NCI-H1105 treated with DMSO at 0.1 percent for 48 hours (cell line): ENCODE measurements at places on chromosomes 11 and 22.

DNA sequence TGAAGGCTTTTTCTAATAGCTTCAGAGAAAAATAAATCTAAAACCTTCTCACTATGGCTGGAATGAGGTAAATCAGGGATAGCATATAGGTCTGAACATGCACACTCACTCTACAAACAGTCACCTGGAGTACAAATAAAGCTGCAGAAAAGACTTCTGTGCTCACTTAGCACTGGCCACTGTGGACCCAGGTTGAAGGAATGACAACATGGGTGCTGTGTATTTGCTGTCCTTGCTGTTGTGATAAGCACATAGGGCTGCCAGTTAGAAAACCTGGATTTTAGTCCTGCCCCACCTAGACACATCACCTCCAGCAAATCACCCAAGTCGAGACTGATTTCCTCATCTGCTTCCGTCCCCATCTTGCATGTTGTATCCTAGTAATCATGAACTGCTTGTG, 51.2 kb downstream of the FZD4 start:
- DNase-seq, result no peak

- no peak for DNase-seq
These were observed 92.6 kb downstream of the CTTN start for GRCh38 chr11:70490723-70491558.

DNA sequence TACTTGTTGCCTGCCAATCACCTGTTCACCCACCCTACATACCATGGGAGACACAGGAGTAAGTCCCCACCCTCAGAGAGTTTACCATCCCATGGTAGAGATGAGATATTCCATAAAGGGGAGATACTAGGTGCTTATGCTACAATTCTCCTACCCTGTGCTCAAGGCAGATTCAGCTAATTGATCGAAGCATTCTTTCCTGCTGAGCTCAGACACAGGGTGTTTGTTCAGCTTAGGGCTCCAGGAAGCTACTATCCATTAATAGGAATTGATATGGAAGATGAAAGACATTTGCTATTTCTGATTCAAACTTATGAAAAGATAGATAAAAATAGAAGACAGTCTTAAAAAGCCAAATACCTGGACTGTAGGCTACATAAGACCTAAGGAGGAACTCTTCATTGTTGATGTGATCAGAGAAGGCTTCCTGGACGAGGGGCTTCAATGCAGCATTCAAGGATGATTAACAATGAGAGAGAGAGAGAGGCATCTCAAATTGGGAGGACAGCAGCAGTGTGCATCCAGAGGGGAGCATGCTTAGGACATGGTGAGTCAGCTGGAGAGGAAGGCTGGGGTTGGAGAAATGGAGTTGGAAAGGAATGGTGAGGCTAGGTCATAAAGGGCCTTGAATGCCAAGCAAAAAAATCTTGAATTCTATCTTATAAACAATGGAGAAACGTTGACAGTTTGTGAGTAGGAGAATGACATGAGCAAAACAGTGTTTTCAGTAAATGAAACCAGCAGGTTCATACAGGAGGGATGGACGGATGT, 15.0 kb downstream of the SYT13 start:
- no peak for DNase-seq

GRCh38 chr22:49107961-49108530, 719.6 kb downstream of the BRD1 start:
- no peak for DNase-seq

DNA sequence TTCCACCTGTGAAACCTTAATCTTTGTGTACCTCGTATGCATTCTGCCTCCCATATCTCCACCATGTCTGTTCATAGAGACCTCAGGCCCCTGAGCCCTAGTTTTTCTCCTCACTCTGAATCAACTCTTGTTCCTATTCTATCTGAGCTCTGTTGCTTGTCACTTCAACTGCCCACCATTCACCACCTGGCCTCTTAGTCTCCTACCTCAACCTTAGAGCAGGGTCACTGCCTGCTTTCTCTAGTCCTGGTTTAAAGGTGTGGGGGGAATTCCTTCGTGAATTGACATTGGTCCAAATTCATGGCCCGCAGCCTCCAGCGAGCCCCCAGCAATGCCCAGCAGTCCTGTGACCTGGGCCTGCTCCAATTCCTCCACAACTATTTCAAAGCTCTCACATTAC, 39.4 kb upstream of the TUB start:
- no peak for DNase-seq

DNA sequence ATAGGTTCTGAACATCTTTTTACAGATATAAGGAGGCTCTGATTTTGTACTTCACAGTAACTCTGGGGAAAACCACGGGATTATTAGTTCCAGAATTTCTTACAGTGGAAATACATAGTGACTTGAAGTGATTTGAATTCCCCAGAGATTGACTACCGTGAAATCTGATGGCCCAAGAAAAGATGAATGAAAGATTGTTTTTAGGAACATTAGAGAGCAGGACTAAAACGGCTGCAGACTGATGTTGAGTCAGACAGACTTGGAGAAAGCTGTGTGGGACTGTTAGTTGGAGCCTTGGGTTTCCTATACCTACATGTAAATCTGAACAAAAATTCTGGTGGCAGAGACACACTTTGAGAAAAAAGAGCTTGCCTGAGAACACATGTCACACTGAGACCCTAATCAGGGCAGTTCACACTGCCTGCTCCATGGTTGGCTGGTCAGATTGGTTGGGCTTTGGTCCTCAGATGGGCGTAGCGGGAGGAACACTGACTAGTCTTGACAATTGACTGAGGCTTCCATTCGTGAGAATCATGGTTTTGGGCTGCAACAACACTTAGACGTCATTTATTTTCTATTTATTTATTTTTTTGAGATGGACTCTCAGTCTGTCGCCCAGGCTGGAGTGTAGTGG, 6.8 kb downstream of the PPP6R3 start:
- no peak for DNase-seq

DNA sequence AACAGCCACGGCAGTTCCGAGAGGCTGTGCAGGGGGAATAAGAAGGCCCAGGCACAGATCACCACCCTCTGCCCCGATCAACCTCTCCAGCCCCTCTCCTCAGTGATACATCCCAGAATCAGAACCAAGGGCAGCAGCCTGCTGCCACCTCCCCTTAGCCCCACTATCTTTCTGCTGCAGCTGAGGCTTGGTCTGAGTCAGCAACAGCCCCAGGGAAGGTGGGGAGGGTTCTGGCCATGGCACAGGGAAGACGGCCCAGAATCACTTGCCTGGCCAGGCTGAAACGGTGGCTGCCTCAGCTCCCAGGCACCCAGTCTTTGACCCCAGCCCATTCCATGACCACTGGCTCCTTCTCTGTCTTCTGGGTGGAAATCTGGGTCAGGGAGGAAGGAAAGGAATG, 2.3 kb downstream of the CHID1 start:
- DNase-seq, result no peak

- no peak for DNase-seq
These were observed 96.6 kb upstream of the AKIP1 start for GRCh38 chr11:8814209-8814922.

DNA sequence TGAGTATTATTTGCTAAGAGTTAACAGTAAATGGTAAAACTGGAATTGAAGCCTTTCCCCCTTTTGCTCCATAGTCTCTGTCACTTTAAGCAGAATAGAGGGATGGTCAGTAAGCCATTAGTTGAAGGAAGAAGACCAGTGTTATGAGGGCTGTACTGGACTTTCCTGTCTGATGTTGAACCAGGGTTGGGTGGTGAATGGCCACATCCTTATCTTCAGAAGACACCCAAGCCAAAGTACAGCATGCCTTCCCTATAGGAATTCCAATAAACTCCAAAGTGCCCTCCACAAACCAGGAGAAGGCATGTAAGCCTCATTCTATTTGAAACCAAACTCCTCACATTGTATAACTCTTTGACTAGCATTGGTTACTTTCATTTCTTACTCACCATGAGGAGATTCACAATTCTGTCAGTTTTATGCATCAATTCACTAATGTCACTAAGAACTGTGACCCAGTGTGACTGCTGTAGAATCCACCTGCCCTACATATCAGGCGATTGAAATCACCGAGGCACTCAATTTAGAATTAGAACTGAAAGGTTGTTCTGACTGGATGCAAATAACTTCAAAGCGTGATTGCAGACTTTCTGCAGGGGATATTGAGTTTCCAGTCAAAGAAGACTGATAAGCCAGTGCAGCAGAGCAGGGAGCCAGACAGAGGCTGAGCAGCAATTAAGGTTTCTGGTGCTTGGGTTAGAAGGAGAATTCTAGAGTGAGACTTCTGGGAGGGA, 107.1 kb upstream of the DDI1 start:
- no peak for DNase-seq

DNA sequence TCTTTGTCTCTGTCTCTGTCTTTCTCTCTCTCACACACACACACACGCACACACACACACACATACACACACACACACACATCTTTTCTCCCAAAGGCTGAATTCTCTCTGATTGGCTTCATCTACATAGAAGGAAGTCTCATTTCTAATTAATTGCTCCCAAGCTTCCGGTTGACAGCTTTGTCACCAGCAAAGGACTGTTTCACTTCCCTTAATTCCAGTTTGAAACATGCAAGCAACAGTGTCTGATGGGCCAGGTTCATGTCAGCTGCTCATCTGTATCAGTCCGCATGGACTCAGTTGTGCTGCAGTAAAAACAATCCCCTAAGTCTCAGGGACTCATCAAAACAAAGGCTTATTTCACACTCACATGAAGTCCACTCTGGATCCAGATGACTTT, 16.2 kb upstream of the PVALB start:
- DNase-seq, result no peak

DNA sequence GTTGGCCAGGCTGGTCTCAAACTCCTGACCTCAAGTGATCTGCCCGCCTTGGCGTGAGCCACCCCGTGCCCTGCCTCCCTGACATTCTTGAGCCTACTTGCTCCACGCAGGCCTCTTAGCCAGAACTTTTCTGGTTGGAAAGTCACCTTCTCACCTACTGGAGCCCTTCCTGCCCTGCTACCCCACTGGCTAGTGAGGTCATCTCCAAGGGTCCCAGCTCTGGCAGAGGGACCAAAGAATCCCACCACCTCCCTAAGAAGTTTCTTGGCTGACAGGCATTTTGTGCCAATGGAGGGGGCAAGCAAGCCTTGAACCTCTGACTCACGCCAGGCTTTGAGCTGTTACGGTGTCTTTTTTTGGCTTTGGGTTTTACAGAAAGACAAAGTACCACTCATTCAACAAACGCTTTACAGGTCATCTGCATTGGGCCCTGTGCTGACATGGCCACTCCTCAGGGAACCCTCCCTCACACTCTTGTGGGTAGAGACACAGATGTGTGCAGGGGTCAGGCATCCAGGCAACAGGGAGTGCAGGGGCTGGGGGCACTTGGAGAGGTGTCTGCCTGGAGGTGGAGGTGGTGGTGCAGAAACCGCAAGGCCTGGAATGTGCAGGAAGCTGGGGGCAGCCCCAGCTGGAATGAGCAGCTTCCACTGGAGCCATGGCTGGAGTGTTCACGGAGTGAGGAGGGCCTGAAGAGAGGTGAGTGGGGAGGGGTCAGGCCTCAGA, 27.1 kb upstream of the WNT11 start:
- no peak for DNase-seq

DNA sequence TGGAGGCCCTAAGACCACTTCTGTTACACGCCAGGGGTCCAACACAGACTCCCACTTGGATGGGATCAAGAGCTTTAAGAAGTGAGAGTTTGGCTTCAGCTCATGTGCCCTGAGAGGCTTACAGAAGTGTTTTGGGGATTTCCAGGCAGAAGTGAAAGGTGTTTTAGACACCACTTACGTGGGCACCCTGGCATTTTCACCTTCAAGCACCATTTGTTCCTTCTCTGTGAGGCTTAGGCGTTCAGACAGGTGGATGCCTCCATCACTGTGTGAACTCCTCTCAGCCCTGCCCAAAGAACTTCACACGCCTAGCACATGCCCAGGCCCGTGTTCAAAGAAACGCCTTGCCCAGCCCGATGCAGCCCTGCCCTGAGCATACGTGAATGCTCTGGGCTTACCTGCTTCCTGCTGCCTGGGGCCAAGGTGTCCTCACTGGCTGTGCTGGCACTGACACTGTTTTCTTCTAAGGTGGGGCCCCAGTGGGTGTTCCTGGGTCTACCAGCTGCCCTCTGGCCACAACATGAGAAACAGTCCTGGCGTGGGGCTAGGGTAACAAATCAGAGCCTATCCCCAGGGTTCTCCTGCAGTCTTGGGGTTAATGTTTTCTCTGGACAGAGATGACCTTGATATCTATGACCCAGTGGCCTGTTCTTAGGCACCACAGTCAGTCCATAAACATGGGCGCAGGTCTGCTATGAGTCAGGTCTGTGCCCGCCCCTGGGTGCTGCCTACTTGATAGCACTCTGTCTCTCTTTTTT, 34.0 kb downstream of the AMPD3 start:
- DNase-seq, result no peak

GRCh38 chr22:39362932-39363331, 13.1 kb downstream of the SYNGR1 start:
- DNase-seq, result no peak

DNA sequence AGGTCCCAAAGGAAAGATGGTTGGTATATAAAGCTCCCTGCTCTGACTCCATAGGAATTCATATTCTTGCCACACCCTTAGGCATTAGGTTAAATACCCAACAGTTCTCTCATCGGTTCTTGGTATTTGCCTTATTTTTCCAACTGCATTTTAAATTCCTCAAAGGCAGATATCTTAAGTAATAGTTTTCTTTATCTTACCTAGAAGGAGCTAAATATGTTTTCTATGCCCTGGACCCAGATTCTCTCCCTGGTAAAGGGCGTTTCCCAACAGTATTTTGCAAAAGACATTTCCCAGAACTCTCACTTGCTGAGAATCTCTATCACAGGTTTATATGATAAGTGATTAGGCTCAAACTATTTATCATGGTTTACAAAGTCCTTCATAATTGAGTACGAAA, 158.6 kb upstream of the BDNF start:
- no peak for DNase-seq

DNA sequence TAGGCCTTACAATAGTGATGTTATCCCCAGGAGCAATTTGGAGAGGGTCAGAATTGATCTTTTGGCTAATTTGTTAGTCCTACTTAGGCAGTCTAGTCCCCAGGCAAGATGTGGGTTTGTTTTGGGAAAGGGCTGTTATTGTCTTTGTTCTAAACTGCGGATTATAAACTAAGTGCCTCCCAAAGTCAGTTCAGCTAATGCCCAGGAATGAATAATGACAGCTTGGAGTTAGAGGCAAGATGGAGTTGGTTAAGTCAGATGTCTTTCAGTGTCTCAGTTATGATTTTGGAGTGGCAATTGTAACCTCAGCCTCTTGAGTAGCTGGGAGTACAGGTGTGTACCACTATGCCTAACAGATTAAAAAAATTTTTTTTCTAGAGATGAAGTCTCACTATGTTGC, 7.3 kb upstream of the CLNS1A start:
- no peak for DNase-seq
